Breast epithelium (tissue), 4 donors: ENCODE measurements at places on chromosomes 13 and 19.

GRCh38 chr13:113747291-113747833, 11.7 kb upstream of the TMEM255B start:
- DNase-seq = no peak

- no peak for DNase-seq
These were observed 2.0 kb downstream of the GPI start for GRCh38 chr19:34366738-34367623.

- no peak for DNase-seq
These were observed 1.9 kb upstream of the TCF3 start for GRCh38 chr19:1654178-1654792.

- DNase-seq = peak; percentile 66
These were observed 6.3 kb downstream of the PLEKHF1 start for GRCh38 chr19:29671393-29672160.

GRCh38 chr13:106736941-106737340, 169.0 kb upstream of the ARGLU1 start:
- DNase-seq = no peak

- no peak for DNase-seq
These were observed 29.5 kb upstream of the CEBPG start for GRCh38 chr19:33343859-33344572.

GRCh38 chr19:46251416-46251815, 21.9 kb downstream of the IGFL1 start:
- DNase-seq = no peak

- no peak for DNase-seq
These were observed 824 bp downstream of the TSEN34 start for GRCh38 chr19:54191811-54192453.

DNA sequence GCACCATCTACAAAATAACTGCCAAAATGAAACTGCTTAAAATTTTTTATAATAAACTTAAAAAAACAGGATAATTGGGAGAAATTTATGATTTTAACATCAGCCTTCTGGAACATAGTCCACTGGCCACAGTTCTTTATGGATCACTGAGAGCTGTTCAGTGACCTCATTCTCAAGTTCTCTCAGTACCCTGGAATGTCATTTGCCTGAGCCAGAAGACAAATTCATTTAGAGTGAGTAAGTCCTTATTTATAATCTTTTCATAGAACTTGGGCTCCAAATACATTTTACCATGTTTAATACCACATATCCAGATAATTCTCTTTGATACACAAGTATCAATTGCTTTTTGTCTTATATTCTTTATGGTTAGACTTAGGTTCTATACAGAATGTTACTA, 87.6 kb downstream of the CAB39L start:
- DNase-seq = no peak

DNA sequence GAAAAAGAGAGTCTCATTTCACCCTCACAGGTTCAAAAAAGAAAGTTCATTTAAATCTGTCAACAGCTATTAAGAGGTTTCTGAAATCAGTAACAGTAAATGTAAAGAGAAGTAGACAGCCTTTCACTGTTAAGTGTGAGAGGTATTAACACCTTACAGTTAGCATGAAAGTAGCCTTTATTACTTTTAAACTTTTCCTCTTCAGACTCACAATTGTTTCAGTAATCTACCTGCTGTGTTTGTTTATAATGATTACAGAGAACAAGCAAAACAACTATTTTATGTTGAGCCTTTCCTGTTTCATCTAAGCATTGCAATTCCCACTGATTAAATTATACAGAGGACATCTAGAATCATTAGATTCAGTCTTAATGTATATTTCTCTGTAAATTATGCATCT, 159.8 kb downstream of the PCDH9 start:
- no peak for DNase-seq

DNA sequence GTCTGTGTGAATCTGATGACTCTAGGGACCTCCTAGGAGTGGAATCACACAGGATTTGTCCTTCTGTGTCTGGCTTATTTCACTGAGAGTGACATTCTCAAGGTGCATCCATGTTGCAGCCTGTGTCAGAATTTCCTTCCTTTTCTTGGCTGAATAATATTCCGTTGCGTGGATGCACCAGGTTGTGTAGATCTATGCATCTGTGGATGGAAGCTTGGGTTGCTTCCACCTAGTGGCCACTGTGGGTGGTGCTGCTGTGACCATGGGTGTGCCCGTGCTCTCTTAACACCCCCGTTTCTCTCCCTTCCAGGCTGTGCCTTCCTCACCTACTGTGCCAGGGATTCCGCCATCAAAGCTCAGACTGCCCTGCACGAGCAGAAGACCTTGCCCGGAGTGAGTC, 26.2 kb downstream of the CELF5 start:
- DNase-seq = no peak

- DNase-seq = no peak
These were observed 28.6 kb downstream of the RFXAP start for GRCh38 chr13:36847606-36848005.
